ENCODE measurements at places on chromosomes 5 and 9. TPM values are rescaled to one million over a fixed set of nuclear protein-coding genes. Genes with fewer than 3 reads are reported as not detected.

DNA sequence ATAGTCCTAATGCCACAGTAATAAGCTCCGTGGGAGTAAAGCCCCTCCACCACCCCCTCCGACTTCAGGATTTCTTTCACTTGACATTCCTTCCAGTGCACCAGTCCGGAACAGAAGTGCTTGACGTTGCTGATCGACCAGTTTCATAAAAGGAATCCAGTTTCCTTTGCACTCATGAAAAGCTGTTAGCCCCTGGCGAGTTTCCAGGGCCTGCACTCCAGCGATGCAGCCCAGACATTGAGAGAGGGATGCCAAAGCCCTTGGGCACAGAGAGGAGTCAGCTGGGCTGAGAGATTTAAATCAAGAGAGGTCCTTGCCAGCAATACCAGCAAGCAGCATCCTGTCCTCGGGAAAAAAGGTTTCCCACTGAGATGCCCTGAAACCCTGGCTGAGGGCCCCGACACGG lies 170.1 kb downstream of the GABBR2 start:
- no peak overlapping the region for H3K27ac ChIP-seq
- DNase-seq = peak; percentile 77
- H3K36me3 ChIP-seq = no peaks in the 10 kb centered on the region
- no peaks in the 10 kb centered on the region for H3K27me3 ChIP-seq
- H3K4me3 ChIP-seq = no peak overlapping the region

- H3K4me1 ChIP-seq = no peaks in the 10 kb centered on the region
- H3K27ac ChIP-seq = no peak overlapping the region
- H3K36me3 ChIP-seq = peaks cover 82% of the 10 kb centered on the region
- DNase-seq = no peak
- no peaks in the 10 kb centered on the region for H3K27me3 ChIP-seq
These were observed 62.7 kb upstream of the CACNA1B start for GRCh38 chr9:137814841-137815240.

DNA sequence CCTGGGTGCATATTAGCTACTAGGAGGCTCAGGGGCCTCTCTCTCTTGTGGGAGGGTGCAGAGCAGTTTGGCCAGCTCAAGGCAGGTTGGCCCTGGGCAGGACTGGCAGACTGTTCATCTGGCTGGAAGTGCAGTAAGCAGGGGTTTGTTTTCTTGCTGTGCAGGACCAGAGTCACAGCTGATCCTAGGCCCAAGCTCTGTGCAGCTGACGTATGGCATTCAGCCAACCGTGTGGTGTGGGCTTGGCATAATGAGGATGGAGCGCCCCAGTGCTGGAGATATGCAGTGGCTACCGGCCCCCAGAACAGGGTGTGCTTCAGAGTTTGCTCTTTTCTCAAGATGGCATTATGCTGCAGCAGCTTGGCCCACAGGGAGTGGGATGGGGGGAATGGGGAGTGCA lies 31.0 kb upstream of the PHF24 start:
- no peaks in the 10 kb centered on the region for H3K4me1 ChIP-seq
- no peak overlapping the region for H3K27ac ChIP-seq
- H3K27me3 ChIP-seq = no peaks in the 10 kb centered on the region
- no peak for DNase-seq
- H3K36me3 ChIP-seq = no peaks in the 10 kb centered on the region
- H3K4me3 ChIP-seq = no peak overlapping the region

The ADAMTS19 gene
- total RNA-seq = not detected

The ARHGEF39 gene
- total RNA-seq = not detected

- no peak overlapping the region for H3K4me3 ChIP-seq
- H3K27ac ChIP-seq = no peak overlapping the region
- DNase-seq = no peak
- no peaks in the 10 kb centered on the region for H3K27me3 ChIP-seq
- no peaks in the 10 kb centered on the region for H3K36me3 ChIP-seq
These were observed 21.5 kb upstream of the PLEKHG4B start for GRCh38 chr5:70440-70839.

The BHMT2 gene
- total RNA-seq = 0.89 TPM

DNA sequence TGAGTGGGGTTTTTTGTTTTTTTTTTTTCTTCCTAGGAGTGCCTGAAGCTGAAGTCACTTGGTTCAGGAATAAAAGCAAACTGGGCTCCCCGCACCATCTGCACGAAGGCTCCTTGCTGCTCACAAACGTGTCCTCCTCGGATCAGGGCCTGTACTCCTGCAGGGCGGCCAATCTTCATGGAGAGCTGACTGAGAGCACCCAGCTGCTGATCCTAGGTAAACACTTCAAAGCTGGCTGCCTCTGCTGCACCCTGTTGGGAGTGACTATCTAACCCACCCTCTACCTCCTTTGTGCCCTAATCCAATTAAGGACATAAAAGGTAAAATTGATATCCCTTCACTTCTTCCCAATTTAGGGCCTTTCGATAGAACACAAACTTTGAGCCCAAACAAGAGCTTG lies 206.8 kb downstream of the SAXO1 start:
- H3K4me3 ChIP-seq = no peak overlapping the region
- H3K4me1 ChIP-seq = peaks cover 5% of the 10 kb centered on the region
- no peak for DNase-seq
- H3K27me3 ChIP-seq = no peaks in the 10 kb centered on the region
- H3K27ac ChIP-seq = no peak overlapping the region

The NEURL1B gene
- 20.8 TPM for total RNA-seq

- no peak overlapping the region for H3K4me3 ChIP-seq
- no peaks in the 10 kb centered on the region for H3K27me3 ChIP-seq
- H3K4me1 ChIP-seq = no peaks in the 10 kb centered on the region
These were observed 88.6 kb downstream of the KCNN2 start for GRCh38 chr5:114450437-114450836.

DNA sequence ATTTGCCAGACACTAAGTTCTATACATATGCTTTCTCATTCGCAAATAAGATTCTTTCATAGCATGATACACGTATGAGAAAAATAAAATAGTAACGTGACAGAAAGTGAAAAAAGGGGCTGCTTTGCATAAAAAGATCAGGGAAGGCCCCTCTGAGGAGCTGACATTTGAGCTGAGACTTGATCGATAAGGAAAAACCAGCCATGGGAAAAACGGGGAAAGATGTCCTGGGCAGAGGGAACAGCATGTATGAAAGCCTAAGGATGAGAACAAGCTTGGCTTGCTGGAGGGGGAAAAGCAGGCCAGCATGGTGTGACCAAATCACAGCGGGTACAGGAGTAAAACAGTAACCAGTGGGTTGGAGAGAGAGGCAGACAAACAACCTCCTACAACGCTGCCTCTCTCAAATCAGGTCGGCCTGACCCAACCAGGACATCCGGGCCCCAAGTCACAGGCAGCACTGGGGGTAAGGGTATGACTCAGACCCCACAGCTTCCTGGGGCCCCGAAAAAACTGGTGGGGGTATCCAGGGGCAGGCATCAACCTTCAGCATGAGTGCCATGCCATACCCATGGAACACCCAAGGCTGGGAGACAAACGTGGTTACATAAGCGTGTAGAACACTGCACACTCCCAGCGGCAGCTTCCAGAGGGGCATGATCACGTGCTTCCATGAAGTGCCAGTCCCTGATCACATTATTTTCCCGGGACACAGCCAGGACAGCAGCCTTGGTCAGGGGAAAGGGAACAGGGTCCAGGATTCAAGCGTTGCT lies 2.2 kb downstream of the TNIP1 start:
- no peak for DNase-seq
- H3K27me3 ChIP-seq = no peaks in the 10 kb centered on the region
- H3K27ac ChIP-seq = peak overlapping the region; percentile 99
- H3K4me3 ChIP-seq = no peak overlapping the region

DNA sequence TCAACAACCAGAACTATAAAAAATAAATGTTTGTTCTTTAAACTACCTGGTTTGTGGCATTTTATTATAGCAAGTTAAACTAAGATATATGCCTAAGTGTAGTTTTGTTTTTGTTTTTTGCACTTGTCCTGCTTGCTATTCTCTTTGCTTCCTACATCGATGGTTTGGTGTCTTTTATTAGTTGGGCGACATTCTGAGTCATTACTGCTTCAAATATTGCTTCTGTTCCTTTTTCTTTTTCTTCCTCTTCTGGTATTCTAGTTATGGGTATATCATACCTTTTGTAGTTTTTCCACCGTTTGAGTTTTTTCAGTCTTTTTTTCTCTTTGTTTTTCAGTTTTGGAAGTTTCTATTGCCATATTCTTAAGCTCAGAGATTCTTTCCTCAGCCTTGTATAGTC lies 86.9 kb downstream of the MACIR start:
- no peaks in the 10 kb centered on the region for H3K27me3 ChIP-seq
- no peaks in the 10 kb centered on the region for H3K4me1 ChIP-seq
- no peak overlapping the region for H3K27ac ChIP-seq

DNA sequence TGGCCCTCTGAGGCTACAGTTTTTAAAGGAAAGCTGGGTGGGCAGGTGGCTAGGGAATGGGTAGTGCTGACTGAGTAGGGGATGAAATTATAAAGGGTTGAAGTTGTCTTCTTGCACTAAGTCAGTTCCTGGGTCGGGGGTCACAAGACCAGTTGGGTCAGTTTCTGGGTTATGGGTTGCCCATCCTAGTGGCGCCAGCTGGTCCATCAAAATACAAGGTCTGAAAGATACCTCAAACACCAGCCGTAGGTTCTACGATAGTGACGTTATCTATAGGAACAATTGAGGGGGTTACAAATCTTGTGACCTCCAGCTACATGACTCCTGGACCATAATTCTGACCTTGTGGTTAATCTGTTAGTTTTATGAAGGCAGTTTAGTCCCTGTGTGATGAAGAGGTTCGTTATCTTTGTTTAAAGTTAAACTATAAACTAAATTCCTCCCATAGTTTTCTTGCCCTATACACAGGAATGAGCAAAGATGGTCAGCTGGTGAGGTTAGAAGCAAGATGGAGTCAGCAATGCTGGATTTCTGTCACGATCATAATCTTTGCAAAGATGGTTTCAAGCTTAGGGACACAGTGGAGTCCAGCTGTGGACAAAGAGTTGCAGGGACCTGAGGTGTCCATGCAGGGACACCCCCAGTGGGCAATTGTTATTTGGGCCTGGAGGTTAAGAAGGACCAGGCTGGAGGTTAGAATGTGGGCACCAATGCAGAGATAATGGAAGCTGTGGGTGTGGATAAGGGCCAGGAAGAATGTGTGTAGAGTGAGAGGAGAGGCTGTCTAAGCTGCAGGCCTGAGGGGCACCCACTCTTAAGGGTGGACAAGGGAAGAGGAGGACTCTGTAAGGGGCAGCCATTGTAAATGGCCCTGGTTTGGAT lies 14.0 kb upstream of the CREBRF start:
- H3K27ac ChIP-seq = no peak overlapping the region
- no peak overlapping the region for H3K4me3 ChIP-seq
- no peaks in the 10 kb centered on the region for H3K36me3 ChIP-seq
- DNase-seq = no peak
- H3K4me1 ChIP-seq = peaks cover 4% of the 10 kb centered on the region

- H3K4me3 ChIP-seq = no peak overlapping the region
- no peaks in the 10 kb centered on the region for H3K27me3 ChIP-seq
- peak; percentile 69 for DNase-seq
- H3K36me3 ChIP-seq = no peaks in the 10 kb centered on the region
- peak overlapping the region; percentile 51 for H3K27ac ChIP-seq
These were observed 15.8 kb downstream of the ERGIC1 start for GRCh38 chr5:172849606-172850453.

GRCh38 chr9:130242270-130243014 lies 23.1 kb upstream of the HMCN2 start:
- peaks cover 10% of the 10 kb centered on the region for H3K4me1 ChIP-seq
- H3K4me3 ChIP-seq = no peak overlapping the region
- no peak overlapping the region for H3K27ac ChIP-seq
- no peak for DNase-seq
- no peaks in the 10 kb centered on the region for H3K36me3 ChIP-seq

DNA sequence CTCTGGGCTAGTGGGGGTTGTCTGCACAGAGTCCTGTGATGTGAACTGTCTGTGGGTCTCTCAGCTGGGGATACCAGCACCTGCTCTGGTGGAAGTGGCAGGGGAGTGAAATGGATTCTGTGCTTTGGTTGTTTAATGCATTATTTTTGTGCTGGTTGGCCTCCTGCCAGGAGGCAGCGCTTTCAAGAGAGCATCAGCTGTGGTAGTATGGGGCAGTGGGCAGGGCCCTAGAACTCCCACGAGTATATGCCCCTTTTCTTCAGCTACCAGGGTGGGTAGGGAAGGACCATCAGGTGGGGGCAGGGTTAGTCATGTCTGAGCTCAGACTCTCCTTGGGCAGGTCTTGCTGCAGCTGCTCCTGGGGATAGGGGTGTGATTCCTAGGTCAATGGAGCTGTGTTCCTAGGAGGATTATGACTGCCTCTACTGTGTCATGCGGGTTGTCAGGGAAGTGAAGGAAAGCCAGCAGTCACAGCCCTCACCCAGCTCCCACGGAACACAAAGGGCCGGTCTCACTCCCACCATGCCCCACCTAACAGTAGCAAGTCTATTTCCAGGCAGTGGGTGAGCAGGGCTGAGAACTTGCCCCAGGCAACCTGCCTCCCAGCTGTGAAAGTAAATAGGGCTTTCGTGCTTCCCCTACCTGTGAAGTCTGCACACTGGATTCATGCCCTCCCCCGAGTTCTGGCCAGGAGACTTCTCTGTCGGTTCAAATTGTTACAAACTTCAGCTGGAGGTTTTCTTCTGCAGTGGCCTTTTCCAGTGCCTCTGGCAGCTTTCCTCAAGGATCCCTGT lies 25.7 kb upstream of the FAM81B start:
- no peak for DNase-seq
- H3K27ac ChIP-seq = no peak overlapping the region
- H3K4me1 ChIP-seq = no peaks in the 10 kb centered on the region
- H3K27me3 ChIP-seq = no peaks in the 10 kb centered on the region

DNA sequence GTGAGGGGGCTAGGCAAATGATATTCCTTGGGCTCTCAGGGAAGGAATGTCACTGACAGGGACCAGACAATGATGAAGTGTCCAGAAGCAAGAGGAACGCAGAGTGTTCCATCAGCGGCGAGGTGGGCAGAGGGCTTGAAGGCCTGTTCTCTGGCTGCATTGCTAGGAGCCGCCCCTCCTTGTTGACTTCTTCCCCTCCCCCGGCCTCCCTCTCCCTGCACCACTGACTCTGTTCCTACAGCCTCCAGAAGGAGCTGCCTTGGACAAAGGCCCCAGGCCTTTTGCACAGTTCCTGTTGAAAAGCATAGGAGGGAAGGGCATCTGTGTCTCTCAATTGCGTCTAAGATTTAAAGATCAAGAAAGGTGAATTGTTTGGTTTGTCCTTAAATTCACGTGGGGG lies 12.4 kb downstream of the TLX3 start:
- H3K4me1 ChIP-seq = peaks cover 8% of the 10 kb centered on the region
- no peak overlapping the region for H3K4me3 ChIP-seq
- H3K36me3 ChIP-seq = no peaks in the 10 kb centered on the region
- no peaks in the 10 kb centered on the region for H3K27me3 ChIP-seq
- DNase-seq = no peak

DNA sequence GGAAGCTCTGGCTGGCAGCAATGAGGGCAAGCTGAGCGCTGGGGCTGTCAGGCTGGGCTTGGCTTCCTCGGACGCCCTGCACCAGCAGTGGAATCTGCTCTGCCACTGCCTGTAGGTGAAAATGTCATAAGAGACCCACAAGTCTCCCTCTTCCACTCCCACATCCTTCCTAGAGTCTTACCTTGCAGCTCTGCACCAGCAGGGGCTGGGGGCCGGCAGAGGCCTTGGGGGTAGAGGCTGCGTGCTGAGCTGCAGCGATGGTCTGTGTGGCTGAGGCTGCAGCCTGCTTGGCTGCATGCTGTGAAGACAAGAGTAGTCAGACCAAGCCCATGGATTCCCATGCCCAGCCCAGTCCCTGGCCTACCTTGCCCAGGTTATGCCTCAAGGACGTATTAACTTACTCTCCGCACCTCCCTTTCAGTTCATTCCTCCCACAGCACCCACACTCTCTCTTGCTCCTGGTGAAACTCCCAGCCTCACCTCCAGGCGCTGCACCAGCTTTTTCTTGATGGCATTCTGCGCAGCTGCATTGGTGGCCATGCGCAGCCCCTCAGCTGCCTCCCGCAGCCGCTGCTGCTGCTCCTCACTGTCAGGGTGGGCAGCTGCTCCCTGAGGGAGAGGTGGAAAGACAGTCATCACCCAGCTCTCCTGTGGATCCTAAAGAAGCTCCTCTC lies 17.3 kb downstream of the TLN1 start:
- H3K4me3 ChIP-seq = no peak overlapping the region
- no peak for DNase-seq
- H3K27me3 ChIP-seq = no peaks in the 10 kb centered on the region
- H3K27ac ChIP-seq = peak overlapping the region; percentile 18
- H3K4me1 ChIP-seq = no peaks in the 10 kb centered on the region

Data from upper lobe of left lung (tissue), 6 donors.